Activated naive CD4-positive, alpha-beta T cell (primary cell): ENCODE measurements at places on chromosomes 12 and 14.

DNA sequence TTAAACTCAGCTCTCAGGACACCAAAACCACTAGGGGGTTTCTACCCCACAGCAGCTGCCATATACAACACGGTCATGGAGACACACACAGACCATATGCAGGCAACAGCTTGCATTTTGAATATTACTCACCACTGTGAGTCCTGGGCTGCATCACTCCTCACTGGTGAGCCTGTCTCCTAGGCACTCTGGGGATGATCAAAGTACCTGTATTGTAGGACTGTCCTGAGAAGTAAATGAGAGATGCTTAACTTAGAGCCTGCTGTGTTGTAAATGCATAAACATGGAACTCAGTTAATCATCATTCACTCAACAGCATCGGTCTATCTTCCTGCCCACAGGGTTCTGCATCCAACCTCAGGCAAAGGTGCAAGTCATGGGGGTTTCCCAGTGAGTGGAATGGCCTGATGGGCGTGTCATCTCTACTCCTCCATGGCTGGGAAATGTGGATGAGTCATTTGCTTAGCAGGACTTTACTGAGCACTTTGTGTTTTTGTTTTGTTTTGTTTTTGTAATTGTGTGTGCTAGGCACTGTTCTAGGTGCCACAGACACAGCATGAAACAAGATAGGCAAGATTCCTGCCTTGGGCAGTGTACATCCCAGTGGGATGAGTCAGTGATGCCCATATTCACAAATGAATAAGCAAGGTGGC is 1141.2 kb upstream of the TMEM132C start:
- DNase-seq, result no peak

DNA sequence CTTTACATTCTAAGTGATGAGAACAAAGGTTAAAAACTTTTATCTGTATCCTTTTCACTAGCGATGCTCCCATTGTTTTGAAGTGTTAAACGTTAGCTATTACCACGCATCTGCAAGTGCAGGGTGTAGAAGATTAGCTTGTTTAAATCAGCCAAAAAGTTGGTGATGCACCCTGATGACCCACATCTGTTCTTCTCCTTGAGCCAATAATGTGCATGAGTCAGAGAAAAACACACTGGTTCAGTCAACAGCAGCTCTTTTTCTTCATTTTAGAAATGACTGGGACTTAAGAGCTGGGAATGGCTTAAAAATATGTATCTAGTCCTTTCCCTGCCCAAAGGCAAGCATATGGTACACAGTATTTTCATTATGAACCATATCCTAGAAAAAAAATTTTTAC is 323.5 kb upstream of the PDE3A start:
- no peak for DNase-seq

GRCh38 chr14:58639198-58639565 is 1.4 kb downstream of the DACT1 start:
- DNase-seq, result no peak

DNA sequence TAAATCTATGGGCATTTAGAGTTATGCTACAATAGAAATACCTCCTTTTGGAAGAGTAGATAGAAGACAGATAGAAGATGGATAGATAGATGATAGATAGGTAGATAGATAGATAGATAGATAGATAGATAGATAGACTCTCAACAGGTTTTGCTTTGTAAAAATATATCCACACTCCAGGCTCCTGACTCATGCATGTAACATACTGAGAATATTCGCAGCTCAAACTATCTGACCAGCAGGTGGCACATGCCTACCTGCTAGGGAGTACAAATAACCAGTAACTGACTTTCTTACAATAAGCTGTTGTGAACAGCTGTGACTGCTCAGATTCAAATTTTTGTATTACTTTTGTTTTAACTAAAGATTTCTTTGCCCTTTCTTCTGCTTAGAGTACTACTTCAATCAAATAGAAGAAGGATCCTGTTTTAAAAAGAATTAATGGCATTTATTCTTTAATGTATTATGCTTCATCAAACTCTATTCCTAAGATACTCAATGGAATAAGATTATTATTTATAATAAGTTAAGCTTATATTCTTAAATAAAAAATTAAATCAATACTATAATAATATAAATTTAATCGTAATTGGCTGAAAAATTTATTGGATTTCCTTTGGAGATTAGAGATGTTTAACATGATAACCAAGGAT is 15.8 kb upstream of the CPNE8 start:
- DNase-seq, result no peak

DNA sequence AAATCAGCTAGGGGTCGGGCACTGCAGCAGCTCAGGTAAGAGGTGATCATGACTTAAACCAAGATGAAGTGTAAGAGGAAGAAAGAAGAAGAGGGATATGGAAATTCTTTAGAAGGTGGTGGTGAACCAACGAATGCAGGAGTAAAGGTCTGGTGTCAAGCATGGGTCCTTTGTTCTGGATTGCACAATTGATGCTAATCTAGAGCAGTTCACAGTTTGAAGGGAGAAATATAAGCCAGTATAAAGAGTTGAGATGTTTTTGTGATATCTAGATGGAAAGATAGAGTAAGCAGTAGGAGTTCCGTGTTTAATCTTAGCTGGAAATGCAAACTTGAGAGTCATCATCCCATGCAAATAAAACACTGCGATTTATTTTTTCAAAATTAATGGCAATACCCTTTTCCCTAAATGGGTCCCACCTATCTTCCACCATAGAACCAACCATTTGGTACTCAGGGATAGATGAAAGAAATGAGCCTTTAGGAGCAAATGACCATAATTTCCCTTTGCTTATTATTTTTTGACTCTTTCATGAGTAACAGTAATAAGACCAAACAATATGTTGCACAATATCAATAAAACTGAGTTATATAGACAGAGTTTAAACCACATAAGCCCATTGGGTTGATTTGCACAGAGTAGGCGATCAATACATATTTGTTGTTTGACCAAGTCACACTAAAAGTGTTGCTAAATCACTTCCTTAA is 15.0 kb upstream of the MGP start:
- DNase-seq, result no peak

DNA sequence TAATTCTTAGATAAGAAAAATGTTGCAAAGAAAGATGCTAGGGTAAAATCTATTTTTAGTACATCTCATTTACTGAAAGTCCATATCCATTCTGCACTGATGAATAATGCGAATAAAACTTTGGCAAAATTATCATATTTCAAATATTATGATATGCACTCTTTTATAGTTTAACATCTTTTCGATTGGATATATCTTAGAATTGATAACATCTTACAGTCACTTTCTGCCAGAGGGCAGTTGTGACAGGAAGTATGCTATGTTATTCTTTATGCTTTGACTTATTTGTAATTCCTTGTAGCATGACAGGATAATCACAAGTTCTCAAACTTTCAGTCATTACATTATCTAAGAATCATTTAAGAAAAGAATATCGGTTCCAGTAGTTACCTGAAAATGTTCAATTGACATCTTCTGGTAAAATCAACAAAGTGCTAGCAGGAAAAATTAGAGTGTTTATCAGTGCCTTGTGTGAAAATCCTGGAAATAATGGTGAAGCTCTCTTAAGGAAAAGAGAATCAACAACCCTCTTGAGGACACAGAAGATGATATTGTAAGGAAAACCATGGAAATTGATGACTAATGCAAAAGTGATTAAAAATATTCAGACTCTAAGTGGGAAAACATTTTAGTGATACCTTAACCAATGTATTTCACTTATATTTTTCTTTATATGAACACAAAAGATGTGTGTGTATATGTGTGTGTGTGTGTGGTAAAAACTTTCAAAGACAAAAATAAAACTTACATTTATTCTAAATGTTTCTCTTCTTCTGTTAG is 95.5 kb downstream of the SLC6A15 start:
- no peak for DNase-seq

DNA sequence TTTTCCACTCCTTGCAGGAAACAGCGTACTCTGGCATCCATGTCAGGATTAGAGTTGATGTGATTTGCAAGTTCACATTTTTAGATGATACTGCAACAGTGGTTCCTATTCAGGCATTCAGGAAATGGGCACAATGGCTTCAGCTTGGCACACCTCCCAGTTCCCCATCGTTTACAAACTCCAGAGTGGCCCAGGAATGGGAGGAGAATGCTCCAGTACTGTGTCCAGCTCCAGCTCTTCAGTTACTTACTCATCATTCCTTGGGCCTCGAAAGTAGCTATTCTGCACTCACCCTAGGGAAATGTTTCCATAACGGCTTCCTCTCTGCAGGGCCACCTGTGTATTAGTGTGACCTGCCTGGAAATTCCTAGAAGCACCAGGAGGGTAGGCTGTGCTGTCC is 239.7 kb upstream of the RGS6 start:
- DNase-seq, result no peak

- DNase-seq, result no peak
Measured at GRCh38 chr12:86513226-86513625, 257.0 kb upstream of the MGAT4C start.

DNA sequence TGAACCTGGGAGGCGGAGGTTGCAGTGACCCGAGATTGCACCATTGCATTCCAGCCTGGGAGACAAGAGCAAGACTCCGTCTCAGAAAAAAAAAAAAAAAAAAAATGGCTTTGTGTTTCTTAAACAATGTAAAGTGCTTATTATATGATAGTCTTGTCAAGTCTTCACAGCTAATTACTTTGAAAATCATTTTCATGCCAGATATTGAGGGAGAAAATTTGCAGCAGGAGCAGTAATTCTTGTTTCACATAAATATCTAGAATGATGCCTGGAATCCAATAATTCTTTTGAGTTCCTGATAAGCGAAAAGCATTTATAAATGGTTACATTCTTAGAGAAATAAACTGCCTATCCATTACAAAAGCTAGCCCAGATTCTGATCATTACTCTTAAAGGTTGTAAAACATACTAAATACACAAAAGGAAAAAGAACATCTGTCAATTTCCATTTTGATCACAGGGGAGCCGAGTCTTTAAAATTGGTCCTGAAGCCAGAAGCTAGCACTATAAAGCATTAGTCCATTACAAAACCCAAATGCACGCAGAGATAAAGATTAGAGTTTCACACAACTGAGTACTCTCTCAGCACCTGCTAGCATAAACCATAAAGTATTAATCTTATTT is 50.3 kb downstream of the IFT81 start:
- no peak for DNase-seq

DNA sequence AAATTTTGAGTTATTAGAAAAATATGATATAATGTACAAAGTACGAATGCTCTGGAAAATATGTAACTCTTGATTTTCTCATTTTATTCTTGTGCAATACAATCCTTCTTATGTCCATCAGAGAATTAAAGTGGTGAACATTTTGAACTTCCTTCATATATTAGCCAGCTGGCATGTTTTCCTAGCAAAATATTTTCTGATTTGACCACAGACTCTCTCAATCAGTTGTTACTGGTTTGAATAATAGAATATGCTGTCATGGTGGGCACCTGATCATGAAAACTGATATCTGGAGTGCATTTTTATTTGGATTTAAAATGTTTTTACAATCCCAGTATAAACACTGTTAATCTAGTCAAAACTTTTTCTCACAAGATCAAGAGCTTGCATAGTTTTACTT is 24.2 kb downstream of the PARPBP start:
- DNase-seq, result no peak
